NCI-H1417 (cell line): ENCODE measurements at places on chromosomes 5 and 9.

- no peak for DNase-seq
These were observed 65.8 kb upstream of the COL5A1 start for GRCh38 chr9:134575901-134576176.

- peak; percentile 8 for DNase-seq
These were observed 41.1 kb downstream of the STC2 start for GRCh38 chr5:173287086-173287485.

GRCh38 chr9:129328355-129329042, 150.4 kb upstream of the IER5L start:
- DNase-seq, result no peak

GRCh38 chr9:137575364-137575715, 3.4 kb downstream of the DPH7 start:
- no peak for DNase-seq

- DNase-seq, result no peak
These were observed 93.2 kb downstream of the MRPL36 start for GRCh38 chr5:1706428-1706827.

DNA sequence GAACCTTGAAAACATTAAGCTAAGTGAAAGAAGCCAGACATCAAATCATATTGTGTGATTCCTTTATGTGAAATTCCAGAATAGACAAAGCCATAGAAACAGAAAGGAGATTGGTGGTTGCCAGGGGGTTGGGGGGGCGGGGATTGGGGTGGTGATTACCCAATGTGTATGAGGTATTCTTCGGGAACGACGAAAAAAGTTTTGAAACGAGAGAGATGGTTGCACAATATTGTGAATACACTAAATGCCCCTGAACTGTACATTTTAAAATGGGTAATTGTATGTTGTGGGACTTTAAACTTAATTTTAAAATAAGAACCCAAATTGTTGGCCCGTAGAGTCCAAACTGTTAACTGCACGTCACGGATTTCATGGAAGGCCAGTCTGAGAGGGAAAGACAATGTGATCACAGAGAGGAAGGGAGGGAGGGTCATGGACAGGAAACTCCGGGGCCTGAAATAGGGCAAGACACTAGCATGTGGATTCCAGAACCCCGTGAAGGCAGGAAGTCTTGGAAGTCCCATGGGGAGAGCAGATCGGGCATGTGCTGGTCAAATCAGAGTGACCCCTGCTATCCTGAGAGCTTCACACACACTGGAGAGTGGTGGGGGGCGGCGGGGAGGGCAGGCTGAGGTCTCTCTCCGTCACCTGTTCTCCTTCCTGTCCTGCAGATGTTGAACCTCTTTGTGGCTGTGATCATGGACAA, 218.4 kb downstream of the CACNA1B start:
- DNase-seq, result no peak

GRCh38 chr9:97906236-97906831, 16.0 kb downstream of the TRMO start:
- DNase-seq, result no peak

DNA sequence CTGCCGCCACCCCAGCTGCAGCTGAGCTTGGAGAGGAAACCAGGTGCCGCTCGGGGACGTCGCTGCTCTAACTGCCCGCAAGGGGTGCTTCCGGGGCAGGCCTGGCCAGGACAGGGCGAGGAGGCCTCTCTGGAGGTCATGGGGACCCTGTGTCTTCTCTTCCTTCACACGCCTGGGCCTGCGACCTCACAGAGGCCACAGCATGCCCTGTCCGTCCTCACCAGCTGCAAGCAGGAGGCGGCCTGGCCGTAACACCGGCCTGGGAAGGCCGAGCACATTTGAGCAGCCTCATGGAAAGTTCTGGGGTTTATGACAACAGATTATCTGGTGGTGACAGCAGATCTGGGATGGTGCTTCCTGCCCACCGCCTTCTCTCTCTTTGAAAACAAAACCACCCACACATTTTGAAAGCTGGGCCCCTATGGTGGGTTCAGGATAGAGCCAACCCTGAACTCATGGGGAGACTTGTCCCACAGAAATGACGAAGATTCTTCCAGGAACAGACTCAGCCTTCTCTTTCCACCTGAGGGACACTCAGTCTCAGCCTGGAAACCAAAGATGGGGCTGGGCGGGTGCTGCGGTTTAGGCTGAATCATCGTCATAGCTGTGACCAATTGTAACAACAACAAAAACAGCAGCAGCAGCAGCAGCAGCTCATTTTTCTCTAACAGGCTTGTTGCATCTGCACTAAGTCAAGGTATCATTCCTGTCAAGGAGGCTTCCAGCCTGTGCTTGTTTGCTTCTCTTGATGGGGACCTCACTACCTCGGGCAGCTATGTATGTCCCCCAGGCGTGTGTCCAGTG, 99.6 kb upstream of the RAPGEF1 start:
- DNase-seq, result no peak

GRCh38 chr9:114769624-114770023, 36.2 kb downstream of the TNFSF15 start:
- DNase-seq, result no peak

GRCh38 chr9:5392285-5392684, 45.4 kb downstream of the PLGRKT start:
- DNase-seq, result no peak

DNA sequence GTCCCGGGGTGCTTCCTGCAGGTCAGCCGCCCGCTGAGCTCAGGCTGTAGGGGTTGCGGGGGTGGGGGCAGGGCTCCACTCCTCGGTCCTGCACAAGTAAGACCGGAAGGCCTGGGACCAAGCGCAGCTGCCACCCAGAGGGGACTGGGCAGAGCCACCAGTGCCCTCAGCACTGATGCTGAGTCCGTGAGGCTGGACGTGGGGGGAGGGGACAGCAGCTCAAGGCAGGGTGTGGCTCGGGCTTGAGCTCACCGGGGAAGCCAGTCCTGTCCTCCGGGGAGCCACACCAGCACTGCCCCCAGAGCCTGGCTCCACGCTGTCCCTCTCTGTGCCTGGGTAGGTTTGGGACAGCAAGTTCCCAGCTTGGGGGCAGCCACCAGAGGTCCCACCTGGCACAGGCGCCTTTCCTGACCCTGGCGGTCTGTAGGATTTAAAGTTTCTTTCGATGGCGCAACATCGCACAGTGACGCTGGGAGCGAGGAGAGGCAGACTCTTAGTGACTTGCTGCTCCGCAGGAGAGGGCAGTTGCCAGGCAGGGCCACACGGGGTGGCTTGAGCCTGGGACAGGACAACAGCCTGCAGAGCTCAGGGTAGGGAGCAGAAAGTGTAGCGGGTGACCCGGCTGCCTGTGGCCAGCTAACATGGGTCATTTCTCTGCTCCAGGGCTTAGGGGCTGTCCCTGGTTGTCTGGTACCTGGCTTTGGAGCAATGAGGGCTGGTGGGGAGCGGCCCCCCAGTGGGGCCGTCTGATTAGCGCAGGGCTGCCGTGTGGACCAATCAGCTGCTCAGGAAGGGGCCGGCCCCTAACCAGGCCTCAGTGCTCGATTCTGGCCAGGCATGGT, 5.7 kb downstream of the LCN1 start:
- no peak for DNase-seq

DNA sequence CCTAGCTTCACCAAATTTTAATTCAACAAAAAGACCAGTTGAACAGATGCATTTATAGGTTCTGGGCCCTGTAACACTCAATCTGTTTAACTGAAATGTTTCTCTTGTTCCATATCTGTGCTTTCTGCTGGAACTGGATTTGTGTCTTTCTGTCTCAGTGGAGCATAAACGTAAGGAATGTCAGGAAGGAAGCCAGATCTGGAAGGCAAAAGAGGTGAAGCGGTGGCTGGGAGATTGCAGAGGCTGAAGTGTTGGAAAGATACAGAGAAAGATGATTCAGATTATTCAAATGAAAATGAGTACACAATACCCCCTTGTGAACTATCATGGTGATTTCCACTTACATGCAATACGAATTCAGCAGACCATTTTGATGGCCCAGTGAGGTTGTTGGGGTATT, 406.8 kb downstream of the BRINP1 start:
- DNase-seq, result no peak

DNA sequence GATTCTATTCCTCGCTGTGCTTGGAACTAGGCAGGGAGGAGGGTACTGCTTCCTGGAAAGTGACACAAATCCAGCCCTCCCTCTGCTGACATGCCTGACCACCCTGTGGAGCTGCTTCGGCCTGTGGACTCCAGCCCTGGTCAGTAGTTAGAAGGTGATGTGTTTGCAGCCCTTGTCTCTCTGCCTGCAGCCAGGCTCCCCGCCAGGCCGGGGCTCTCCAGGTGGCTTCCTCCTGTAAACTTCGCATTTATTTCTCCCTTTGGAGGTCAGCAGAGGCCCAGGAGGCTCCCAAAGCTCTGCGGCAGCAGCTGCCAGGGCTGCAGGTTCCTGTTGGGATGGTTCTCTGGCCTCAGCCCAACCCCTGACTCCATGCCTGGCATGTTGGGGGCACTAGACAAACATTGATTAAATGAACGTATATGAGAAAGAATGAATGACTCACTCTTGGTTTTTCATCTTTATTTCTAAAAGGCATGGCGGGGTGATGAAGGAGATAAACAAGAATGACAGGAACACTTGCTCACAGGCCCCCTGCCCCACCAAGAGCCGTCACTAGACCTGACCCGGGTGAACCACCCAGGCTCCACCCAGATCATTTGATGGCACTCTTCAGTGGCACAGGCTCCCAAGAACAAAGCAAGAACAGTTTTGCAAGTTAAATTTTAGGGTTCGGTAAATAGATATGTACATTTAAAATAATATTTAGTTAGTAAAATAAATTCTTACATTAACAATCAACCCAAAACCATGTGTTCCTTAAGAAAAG, 8.4 kb upstream of the IRX2 start:
- no peak for DNase-seq

- DNase-seq, result no peak
These were observed 368 bp upstream of the CCDC180 start for GRCh38 chr9:97307091-97307490.

GRCh38 chr9:113927277-113927676, 51.2 kb downstream of the ZNF618 start:
- DNase-seq, result no peak

DNA sequence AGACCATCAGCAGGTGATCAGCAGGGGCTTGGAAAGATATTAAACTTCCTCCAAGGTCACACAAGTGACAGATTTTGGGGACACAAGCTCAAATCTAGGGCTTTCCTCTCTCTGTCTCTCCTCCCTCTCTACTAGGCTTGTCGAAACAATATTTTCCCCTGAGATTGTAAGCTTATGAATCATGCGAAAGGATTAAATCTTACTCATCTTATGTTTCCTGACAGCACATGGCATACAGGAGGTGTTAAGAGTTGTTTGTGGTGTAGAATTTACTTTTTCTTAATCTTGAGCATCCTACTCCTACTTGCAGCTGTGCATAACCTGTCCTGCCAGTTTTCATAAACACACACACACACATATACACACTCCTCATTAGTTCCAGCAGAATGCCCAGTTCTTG, 186.3 kb downstream of the MARCHF11 start:
- DNase-seq, result no peak

DNA sequence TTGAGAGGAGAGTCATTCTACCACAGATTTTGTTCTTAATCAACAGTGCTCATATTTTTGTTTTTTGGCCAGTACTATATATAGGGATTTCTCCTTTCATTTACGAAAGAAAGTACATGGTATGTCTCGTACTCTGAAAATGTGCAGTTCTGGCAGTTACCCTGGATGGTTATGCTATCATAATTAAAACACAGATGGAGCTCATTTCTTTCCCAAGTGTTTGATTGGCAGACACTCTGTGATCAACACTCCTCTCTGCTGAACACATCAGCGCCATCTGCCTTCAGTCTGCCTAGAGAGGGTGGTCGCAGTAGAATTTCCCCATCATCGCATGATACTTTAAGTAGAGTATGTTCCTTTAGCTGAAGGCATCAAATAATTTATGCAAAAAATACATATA, 64.5 kb downstream of the PAM start:
- no peak for DNase-seq

GRCh38 chr9:33161011-33161588, 6.0 kb downstream of the B4GALT1 start:
- peak; percentile 8 for DNase-seq

DNA sequence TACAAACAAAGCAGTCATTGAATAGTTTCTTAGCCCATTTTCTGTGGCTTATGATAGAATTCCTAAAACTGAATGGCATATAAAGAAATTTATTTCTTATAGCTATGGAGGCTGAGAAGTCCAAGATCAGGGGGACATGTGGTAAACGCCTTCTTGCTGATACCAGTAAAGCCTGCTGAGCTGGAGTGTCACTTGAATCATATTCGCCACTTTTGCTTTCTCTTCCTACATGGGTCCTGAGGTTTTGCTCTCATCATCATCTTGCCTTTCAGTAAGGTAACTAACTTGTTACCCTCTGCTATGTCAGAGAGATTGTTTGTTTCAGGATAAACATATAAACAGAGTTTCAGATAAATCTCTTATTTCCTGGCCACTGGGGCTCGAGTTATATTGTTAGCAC, 203.3 kb upstream of the DMRT1 start:
- no peak for DNase-seq

DNA sequence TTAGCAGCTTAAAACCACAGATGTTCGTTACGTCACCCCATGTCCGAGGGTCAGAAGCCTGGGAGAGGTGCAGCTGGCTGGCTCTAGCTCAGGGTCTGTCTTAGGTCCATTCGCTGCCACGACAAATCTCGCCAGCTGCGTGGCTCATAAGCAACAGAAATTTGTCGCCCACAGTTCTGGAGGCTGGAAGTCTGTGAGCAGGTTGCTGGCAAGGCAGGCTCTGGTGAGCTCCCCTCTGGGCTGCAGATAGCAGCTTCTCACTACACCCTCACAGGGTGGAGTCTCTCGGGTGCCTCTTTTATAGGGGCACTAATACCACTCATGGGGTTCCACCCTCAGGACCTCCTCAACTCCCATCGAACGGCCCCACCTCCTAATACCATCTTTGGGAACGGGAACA, 40.1 kb upstream of the FCN2 start:
- DNase-seq, result no peak

GRCh38 chr9:13787234-13787833, 507.8 kb upstream of the MPDZ start:
- no peak for DNase-seq

GRCh38 chr5:65194871-65195270, 286.8 kb downstream of the ADAMTS6 start:
- no peak for DNase-seq

DNA sequence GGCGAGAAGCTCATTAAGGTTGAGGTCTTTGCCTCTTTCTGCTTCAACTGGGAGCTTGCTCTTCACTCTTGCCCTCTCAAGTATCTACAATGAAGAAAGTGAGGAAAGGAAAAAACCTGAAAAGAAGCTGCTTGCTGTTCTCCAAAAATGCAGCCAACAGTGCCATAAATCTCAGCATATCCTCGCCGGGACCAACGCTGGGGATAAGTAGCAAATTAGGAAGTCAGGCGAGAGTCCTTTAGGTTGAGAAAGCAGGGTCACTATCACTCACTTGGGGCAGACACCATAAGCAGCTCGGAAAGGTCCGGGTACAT, 399 bp downstream of the NUP155 start:
- DNase-seq, result no peak
